ENCODE measurements at places on chromosomes 5 and 9.

DNA sequence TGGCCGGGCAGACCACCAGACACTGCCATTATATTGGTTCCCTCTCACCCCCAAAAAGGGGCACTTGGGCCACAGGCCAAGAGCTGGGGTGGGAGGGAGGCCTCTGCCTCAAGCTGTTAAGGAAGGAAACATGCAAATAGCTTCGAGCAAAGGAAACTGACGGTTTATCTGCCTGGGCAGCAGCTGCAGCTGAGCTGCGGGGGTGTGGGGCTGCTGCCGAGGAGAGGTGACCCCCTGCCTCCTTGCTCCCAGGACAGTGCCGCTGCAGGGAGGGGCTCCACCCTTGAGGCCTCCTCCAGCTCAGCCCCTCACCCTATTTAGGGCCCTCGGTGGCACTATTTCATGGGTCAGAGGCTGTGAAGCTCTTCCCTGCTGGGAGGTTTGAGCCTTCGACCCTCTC lies 789 bp downstream of the DOK3 start:
- DNase-seq: no peak

GRCh38 chr9:30075451-30076199 lies 2308.8 kb upstream of the ACO1 start:
- DNase-seq: no peak

GRCh38 chr9:80784647-80785046 lies 904.7 kb downstream of the TLE1 start:
- no peak for DNase-seq

GRCh38 chr9:91197232-91198181 lies 164.2 kb downstream of the AUH start:
- no peak for DNase-seq

GRCh38 chr5:67693956-67694809 lies 497.6 kb upstream of the CD180 start:
- DNase-seq: no peak

- DNase-seq: no peak
These were observed 14.1 kb downstream of the SLC25A46 start for GRCh38 chr5:110752953-110753352.

All from activated T-cell treated with anti-CD3 and anti-CD28 coated beads for 1 hour (primary cell).